ENCODE measurements at places on chromosomes 2 and 18.

DNA sequence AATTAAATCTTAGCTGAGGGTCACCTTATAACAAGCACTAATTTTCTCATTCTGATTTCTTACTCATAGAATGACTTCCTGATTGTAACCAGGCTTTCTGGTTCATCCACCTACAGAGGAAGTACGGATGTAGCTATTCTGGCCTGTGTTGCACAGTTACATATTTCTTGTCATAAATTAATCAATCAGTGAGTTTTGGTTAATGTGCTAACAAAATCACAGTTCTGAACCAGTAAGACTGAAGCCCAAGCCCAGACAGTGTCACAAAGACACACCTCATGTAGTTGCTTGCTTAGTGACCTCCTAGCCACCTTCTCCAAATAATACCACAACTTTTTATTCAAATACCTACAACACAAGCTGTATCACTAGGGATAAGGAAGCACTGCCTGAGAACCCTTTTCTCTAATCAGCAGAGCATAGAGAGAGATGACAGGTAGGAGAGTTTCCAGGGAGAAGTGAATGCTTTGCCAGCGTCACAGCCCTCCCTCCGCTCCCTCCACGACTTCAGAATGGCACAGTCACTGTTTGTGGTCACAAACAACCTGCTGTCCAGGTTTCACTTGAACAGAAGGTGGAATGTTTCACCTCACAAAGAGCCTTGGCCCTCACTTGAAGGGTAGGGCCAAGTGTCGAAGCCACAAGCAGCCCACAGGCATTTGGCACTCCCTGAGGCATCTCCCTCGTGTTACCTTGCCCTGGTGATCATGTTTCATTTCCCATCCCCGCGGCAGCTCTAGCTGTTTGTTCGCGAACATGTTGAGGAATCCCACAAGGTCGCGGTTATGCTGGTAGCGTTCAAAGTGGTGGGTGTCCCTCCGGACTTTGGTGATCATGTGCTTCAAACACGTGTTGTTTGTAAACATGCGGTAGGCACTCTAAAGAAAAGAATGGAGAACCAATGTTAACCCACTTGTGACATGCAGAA lies 120.8 kb upstream of the STK17B start:
- no peak for DNase-seq

DNA sequence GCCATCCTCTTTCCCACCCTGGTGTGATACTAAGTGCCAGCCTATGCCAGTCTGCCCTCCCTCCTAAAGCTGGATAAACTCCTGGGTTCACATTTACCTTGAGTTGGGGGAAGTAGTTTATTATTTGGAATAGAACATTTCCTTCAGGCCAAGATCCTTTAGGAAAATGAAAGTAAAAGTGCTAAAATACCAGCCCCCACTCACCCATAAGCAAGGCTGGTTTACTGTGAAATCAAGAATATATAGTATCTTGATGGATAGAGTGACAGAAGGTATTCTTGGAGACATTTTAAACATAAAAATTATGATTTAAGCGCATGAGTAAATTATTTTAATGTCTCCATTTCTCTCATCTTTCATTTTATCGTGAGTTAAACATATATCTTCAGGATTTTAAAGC lies 27.1 kb downstream of the ZNF532 start:
- DNase-seq, result no peak

GRCh38 chr2:210432633-210433032 lies 43.9 kb downstream of the LANCL1 start:
- no peak for DNase-seq

DNA sequence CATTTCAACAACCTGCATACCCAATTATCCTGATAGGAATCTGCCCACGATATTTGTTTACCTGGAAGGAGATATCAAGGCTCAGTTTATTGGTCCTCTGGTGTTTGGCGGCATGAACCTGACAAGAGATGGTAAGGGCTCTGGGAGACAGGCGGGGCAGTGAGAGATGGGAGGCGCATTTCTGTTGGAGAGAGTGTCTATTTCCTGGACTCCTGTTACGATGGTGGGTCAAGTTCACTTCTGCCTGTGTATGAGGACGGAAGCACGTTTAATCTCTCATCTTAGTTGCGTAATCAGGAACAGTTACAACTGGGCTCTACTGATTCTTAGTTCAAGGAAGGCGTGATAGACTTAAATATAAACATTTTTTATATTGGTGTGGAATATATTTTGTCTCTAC lies 8.9 kb downstream of the PDCL3 start:
- no peak for DNase-seq

DNA sequence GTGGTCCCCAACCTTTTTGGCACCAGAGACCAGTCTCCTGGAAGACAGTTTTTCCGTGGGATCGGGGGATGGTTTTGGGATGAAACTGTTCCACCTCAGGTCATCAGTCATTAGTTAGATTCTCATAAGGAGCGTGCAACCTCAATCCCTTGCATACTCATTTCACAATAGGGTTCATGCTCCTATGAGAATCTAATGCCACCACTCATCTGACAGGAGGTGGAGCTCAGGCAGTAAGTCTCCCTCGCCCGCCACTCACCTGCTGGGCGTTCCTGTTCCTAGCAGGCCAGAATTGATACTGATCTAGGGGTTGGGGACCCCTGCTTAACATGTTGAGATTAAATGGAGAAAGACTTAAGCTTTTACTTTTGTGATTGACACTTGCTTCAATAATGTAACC lies 9.9 kb downstream of the NABP1 start:
- DNase-seq, result no peak

GRCh38 chr2:26892922-26893524 lies 45.1 kb downstream of the DPYSL5 start:
- DNase-seq, result peak; percentile 72

GRCh38 chr2:11688222-11689069 lies 18.5 kb upstream of the NTSR2 start:
- DNase-seq, result peak; percentile 84

GRCh38 chr2:105697781-105698449 lies 46.8 kb upstream of the NCK2 start:
- DNase-seq, result no peak

GRCh38 chr2:41736105-41736567 lies 311.7 kb upstream of the PKDCC start:
- peak; percentile 85 for DNase-seq

GRCh38 chr18:37176621-37176934 lies 347.7 kb downstream of the KIAA1328 start:
- no peak for DNase-seq

DNA sequence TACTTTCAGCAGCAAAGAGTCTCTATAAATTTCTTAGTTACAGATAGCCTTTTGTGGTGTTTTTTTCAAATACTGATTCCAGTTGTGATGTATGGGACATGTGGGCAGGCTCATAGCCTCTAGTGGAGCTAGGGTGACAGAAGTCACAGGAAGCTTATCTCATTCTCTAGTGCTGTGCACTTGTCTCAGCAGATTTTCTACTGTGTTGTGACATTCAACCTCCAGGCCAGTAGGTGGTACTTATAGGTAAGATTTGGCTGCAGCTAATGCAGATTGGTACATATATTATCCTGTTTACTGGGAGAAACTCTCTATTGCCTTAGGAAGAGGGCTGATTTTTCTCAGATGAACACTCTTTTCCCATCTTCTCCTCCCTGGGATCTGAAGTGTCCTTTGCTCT lies 176.2 kb downstream of the CALCRL start:
- no peak for DNase-seq

GRCh38 chr2:86225581-86225980 lies 26.3 kb downstream of the MRPL35 start:
- no peak for DNase-seq

DNA sequence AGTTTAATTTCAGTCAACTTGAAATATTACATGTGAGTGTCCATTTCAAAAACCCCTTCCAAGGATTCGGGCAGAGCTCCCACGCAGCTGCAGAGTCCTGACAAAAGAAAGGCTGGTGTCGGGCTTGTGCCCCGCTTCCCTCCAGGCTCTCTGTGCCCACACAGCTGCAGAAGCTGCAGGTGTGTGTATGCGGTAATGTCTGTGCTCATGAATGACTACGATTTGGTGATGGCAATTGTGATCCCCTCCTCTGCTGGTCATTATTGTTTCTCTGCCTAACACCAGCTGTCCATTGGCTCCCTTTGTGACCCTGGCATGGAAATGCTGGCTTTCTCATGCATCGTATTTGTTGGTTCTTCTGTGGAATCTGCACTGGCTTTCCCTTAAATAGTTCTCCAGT lies 224.8 kb downstream of the NUP35 start:
- no peak for DNase-seq

DNA sequence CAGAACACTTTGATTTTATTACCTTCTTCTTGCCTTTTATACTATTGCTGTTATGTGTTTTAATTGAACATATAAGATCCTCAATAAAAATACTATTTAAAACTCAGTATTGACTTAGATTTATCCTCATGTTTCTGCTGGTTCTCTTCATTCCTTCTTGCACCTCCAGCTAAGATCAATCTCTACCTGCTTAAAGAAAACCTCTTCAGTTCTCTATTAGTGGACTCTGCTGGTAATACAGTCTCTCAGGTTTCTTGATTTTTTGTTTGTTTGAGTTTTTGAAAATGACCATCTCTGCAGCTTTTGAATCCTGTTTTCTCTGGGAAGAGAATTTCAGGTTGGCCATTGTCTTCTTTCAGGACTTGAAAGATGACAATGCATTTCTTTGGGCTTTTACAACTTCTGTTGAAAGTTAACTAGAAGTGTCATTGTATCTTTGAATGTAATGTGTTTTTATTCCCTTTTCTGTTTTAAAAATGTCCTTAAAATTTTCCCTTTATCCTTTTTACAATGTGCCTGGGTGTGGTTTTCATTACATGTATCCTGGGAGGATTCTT lies 29.8 kb upstream of the TMEM131 start:
- no peak for DNase-seq

DNA sequence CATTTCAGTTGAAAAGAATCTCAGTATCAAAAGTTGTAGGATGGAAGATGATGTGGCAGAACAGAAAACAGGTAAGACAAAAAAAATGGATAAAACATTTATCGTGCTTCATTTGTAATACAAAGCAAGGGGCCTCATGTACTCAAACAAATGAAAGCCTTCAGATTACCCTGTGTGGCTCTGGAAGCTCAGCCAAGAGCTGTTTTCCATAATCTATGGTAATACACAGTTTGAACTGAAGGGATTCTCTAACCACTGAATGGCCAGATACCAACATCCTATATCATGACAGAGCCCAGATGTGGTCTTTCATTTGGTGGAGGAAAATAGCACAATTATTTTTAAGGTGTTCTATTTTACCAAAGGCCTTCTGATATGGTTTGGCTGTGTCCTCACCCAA lies 272.1 kb upstream of the RND3 start:
- no peak for DNase-seq

GRCh38 chr2:134739879-134740301 lies 21.1 kb upstream of the TMEM163 start:
- DNase-seq, result no peak

- no peak for DNase-seq
These were observed 7.3 kb downstream of the NAPG start for GRCh38 chr18:10533111-10533510.

DNA sequence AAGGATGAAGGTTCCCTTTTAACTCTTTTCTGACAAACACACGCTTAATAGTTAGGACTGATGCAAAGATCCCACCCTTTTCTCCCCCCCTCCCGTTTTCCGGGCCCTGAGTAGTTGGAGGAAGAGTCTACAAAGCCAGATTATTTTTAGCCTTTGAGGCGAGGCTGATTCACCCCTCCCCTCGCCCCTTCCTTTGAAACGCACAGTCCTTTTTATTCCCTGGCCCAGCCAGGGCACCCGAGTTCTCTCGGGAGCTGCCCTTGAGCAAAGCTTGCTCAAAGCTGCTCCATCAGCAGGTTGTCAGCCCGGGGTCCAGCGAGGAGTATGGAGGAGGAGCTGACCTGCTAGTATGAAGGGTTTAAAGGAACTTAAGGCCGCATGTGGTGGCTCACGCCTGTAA lies 47.1 kb upstream of the SPRED2 start:
- no peak for DNase-seq

Measured in NCI-H524 (cell line).